ENCODE measurements at places on chromosomes 13 and 19. TPM values are rescaled to one million over a fixed set of nuclear protein-coding genes. Genes with fewer than 3 reads are reported as not detected.

The FAM216B gene
- total RNA-seq: not detected

The PSG11 gene
- total RNA-seq: not detected

The OVOL3 gene
- total RNA-seq: not detected

The OLFM4 gene
- not detected for total RNA-seq

The SERTM1 gene
- total RNA-seq: not detected

The OR7A5 gene
- total RNA-seq: not detected

The LILRB1 gene
- total RNA-seq: not detected

The TMEM150B gene
- total RNA-seq: not detected

The GARIN5A gene
- 0.51 TPM for total RNA-seq

The KLK7 gene
- total RNA-seq: 20.0 TPM

The FXYD3 gene
- 309 TPM for total RNA-seq

The ZNF536 gene
- not detected for total RNA-seq

The CPAMD8 gene
- 1.9 TPM for total RNA-seq

Data from bronchial epithelial cell (primary cell).